ENCODE measurements at places on chromosomes 3 and 15.

GRCh38 chr15:40250771-40251483, 12.1 kb downstream of the PAK6 start:
- no peak for DNase-seq

GRCh38 chr3:32056559-32057290, 49.7 kb upstream of the GPD1L start:
- no peak for DNase-seq

GRCh38 chr3:3015185-3016089, 94.7 kb downstream of the IL5RA start:
- peak; percentile 51 for DNase-seq

GRCh38 chr15:95152741-95153140, 921.4 kb downstream of the MCTP2 start:
- DNase-seq, result no peak

GRCh38 chr3:107710851-107711250, 188.1 kb downstream of the BBX start:
- no peak for DNase-seq

Measured in NCI-H1105 treated with DMSO at 0.1 percent for 48 hours (cell line).